Activated CD4-positive, alpha-beta T cell treated with anti-CD3 and anti-CD28 coated beads, Interleukin-2, amount 10 ng/mL, durations not matched to agents 24 days and 14 days (primary cell): ENCODE measurements at places on chromosomes 1 and 21.

DNA sequence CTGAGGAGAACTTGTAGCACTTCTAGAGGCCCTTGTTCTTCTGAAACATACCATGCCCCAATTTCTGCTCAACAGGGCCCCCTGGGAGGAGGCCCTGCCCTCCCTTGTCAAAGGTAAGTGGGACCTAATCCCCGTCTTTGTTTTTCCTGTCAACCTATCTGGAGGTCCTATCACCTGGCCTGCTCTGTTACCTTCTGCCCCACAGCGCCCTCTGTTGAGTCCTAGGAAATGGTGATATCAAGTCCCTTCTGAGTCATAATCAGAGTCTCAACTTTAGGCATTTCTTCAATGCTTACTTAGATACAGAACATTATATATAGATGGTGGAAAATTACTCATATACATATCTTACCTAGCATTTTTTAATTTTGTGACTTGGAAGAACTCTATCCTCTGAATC, 28.2 kb upstream of the FCRL4 start:
- no peak for DNase-seq

DNA sequence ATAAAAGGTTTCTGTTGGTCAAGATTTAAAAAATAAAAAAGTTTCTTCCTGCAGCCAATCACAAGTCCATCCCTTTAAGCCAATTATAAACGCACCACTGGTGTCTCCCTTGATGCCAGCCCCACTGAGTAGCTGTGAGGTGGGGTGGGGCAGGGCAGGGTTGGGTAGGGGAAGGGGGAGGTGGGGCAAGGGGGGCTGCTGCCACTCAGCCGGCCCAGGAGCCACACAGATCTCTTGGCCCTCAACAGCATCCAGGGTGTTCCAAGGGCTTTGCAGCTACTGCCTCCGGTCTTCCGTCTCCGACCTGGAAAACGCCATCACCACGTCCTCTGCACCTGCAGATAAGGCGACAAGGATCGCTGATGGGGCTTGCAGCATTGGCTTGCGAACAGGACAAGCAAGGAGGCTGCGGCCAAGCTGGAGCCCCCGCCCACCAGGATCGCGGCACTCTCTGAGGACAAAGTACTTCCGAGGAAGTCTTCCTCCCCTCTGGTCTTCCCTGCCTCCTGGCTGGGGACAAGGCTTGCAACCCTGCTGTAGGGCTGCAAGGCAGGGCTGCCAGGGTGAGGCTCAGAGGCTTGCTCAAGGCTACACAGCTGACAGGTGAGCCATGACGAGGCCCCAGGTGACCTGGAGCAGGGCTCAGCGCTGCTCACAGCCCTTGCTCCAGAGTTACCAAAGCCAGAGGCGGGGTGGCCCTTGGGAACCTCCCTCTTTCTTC, 26.8 kb upstream of the CLSTN1 start:
- no peak for DNase-seq

GRCh38 chr1:205652984-205653383, 21.2 kb upstream of the ELK4 start:
- no peak for DNase-seq

GRCh38 chr1:109864047-109864822, 46.4 kb upstream of the CSF1 start:
- DNase-seq = peak; percentile 70

DNA sequence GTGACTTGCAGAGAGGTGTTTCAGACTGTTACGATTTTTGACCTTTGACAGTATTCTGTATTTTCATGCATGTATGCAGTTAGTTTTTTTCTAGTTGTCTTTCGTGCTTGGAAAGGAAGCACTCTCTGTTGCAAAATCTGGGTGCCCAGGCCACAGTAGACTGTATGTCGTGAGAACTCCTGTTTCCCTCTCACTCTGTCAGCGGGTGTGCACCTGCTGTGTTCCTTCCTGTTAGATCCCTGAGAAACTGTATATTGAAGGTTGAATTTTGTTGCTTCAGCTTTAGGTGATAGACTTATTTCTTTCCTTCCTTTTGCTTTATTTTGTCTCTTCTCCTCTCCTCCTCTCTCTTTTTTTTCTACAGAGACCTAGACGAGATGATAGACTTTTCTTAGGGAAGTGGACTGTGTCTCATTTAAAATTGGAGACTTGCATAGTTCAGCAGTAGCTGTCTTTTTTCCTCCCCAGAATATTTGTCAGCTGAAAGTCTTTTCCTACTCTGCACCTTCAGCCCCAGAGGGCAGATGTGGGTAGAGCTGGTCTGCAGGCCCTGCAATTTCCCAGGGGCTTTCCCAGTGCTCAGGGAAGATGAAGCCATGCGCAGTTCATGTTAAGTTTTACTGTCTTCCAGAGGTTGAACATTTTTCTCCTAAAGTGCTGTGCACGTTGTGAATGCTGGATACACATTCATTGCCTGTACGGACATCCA, 1.4 kb downstream of the TRAPPC10 start:
- peak; percentile 78 for DNase-seq

- DNase-seq = no peak
These were observed 89.7 kb upstream of the HMCN1 start for GRCh38 chr1:185644531-185644930.

DNA sequence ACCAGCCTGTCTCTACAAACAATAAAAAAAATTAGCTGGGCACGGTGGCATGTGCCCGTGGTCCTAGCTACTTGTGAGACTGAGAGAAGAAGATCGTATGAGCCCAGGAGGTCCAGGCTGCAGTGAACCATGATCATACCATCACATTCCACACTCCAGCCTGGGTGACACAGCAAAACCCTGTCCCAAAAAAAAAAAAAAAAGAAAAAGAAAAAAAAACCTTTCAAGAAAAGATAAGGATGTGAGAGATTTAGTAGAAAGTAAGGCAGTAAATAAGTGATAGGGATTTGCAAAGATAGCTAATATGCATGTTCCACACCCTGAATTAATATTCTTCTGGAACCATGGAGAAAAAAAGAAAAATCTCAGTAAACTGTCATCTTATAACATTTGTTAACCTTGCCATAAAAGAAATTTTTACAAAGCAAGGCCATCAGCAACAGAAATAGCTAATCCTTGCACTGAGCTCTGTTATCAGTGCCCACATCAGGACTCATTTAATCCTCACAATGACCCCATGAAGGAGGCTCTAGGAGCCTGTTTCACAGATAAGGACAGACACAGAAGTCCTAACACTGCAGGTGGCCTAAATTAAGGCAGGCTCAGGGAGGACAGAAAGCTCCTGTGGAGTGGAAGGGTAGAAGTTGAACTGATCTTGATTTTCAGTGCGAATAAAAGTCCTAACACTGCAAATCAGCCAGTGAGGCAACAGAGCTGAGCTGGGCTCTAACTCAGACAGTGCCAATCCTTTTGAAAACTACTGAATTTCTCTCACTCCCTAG, 7.6 kb downstream of the GNB1 start:
- DNase-seq = no peak

DNA sequence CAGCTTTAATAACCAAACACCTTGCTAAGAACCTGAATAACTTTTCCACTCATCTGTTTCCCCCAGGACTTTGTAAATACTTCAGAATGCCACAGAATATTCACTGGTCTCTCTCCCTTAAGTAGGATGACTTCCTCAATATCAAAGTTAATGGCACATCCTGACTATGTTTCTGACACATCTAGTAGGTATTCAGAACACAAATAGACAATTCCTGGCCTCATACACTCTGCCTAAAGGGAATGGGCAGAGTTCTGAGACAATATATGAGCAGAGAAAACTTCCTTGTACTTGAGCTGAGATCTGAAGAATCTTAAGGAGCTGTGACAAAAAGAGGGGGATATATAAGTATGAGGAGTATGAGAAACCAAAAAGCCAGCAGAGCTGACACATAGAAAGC, 34.8 kb downstream of the ANKRD13C start:
- no peak for DNase-seq

DNA sequence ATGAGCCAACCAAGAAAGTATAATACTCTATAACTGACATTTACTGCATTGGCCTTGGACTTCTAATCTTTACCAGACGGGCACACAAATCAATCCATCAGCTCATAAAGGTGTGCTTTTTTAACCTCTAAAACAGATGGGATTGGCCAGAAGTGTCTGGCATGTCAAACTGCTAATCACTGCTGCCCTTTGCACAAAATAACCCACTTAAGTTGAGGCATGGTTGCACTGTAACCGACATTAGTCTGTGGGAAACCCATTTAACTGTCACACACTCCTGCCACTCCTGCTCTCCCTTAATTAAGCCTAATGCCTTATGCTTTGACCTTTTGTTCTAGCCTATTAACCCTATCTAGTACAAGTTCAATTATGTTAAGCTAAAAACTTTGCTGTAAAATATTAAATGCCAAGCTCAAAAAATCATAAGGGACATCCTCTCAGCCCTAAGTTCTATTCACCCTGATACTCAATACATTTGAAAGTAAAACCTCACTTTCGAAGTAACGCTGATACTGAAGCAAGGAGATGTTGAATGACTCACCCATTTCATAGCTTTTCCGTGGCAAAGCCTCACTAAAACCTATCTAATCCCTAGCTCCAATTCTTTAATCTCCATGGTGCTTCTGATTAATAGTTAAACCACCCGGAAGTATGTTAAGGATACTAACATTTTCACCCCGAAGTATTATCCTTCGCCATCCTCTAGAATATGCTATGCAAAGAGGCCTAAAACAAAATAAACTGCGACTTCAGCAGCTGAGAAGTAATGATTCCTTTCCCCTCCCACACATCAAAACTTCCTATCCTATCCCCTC, 12.9 kb downstream of the NRIP1 start:
- DNase-seq = no peak

- DNase-seq = no peak
These were observed 83.9 kb downstream of the DTL start for GRCh38 chr1:212119397-212119837.

DNA sequence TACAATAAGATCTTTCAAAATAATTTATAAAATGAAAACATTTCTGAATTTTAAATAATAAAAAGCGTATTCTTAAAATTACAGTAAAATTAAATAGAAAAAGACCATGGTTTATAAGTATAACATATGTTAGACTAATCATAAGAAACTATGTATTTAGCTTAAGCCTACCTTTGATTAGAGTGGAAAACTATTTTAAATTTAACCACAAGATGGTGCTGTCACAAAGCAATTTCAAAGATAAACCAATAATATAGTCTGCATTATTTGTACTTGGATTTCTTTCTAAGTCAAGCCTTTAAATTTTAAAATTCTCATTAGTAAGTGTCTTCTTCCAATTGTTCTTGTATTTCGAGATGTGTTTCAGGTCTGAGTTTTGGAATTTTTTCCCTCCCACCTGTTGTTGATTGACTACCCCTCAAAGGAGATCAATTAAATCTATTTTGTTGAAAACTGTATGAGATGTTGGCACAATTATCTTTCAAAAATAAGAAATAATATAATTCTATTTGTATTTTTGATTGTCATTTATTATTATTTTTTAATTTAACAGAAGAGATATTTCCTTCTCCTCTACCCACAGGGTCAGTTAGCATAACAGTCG, 459.8 kb downstream of the KCNT2 start:
- no peak for DNase-seq

- DNase-seq = no peak
These were observed 2.4 kb downstream of the LIX1L start for GRCh38 chr1:145955436-145955835.

DNA sequence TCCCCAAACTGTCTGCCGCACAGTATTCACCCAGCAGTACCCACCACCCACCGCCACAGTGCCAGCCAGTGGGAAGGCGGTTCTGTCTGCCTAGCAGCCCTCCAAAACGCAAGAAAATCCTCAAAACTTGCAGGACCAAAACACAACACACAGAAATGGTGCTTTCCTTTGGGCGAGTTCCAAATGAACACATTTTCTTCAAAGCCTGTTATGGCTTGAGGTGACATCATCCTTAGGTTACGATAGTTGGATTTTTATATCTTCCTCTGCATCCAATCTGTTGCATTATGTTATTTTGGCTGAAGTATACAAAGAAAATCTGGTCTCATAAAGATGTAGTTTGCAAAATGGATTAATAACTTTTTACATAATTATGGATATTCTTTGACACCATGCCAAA, 8.4 kb upstream of the SPRR3 start:
- DNase-seq = no peak

DNA sequence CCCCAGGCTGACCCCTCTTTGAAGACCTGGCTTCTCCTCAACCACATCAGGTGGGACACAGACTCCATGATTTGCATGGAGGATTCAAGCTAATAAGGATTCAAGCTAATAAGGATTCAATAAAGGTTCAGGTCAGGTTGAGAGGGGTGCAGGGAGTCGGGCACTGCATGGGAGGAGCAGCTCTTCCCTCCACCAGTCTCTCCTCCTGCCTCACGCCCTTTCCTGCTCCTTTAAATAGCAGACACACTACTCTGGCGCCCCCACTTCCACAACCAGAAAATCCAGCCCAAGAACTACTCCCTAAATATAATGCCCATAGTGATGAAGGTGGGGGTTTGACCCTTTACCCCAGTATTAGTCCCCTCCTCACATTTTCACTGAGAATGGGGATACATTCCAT, 7.1 kb downstream of the MEX3A start:
- DNase-seq = no peak

GRCh38 chr1:150068109-150068435, 496 bp downstream of the VPS45 start:
- DNase-seq = no peak

- DNase-seq = peak; percentile 61
These were observed 29.9 kb upstream of the SAMD13 start for GRCh38 chr1:84271441-84272151.

- no peak for DNase-seq
These were observed 19.6 kb upstream of the RAP1A start for GRCh38 chr1:111599781-111600693.

- no peak for DNase-seq
These were observed 1325.4 kb downstream of the PLA2G4A start for GRCh38 chr1:188154196-188154595.

- DNase-seq = no peak
These were observed 135.5 kb upstream of the KIAA1614 start for GRCh38 chr1:180777072-180777689.

- no peak for DNase-seq
These were observed 134.2 kb downstream of the RWDD3 start for GRCh38 chr1:95368178-95368577.

DNA sequence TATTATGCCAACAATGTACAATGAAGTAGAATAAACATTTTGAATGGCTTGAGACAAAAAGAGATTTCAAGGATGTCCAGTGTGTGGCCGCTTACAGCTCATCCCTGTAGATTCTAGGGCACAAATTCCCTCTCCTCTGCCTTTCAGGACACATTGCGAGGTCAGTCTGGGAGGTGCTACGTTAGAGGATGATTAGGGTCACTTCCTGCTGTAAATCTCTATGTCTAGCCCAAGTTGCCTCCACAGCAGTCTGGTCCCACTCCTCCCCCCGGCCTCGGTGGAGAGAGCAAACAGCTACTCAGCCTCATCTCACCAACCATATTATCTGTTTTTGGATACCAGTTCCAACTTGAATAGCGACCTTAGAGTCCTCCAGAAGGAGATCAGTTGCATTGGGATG, 17.0 kb downstream of the KCNJ10 start:
- no peak for DNase-seq

DNA sequence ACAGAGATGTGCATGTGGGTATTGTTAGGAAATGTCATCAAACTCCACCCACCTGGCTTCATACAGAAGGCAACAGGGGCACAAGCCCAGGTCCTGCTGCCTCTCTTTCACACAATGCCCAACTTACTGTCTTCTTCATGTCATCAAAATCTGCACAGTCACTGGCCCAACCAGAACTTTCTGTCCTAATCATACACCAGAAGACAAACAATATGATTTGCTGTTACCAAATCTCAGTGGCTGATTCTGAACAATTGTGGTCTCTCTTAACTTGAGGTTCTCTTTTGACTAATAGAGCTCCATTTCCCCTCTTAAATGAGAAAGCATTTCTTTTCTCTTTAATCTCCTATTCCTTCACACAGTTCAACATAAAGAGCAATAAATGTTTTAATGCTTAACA, 7.7 kb downstream of the HSD3B2 start:
- no peak for DNase-seq
